ENCODE measurements at places on chromosomes 16 and 17.
A peak's percentile ranks its signal among the peaks of the same experiment; 100 is the strongest.

GRCh38 chr17:42561897-42562387 is at the start of gene COASY:
COASY (plus strand) TSS chr17:42562148; CDS start chr17:42562623, 475 bp downstream.
- DNase-seq, result peak; percentile 96

DNA sequence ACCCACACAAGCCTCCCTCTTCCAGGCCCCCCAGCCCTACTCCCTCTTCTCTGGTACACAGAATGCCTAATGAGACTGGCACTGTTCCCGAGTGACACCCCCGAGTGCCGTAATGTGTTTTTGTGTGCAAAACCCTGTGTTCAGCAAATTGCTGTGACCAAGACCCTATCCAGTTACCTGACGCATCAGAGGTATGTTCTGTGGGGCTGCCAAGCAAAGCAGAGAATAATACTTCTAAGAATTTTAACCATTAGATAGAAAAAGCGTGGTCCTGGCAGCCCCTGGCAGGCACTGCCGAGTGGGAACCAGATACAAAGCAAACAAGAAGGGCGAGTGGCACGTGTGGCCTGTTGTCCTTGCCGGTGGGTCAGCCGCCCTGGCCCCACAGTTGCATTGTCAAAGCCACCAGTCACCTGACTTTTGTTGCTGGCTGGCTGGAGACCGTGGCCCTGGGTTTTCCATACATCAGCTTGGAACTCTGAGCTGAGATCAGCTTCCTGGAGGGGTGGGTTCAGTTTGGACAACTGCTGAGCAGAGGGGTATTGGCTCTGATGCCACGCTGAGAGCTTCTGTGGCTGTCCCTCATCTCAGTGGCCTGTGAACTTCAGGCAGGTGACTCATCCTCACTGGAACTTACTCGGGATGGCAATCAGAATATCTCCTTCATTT is 69.1 kb upstream of the BRD7 start:
- DNase-seq, result no peak

- no peak for DNase-seq
These were observed 90.4 kb upstream of the PLEKHM1 start for GRCh38 chr17:45580924-45581323.

- DNase-seq, result peak; percentile 68
These were observed 887 bp downstream of the ZBTB4 start for GRCh38 chr17:7478276-7479212.

DNA sequence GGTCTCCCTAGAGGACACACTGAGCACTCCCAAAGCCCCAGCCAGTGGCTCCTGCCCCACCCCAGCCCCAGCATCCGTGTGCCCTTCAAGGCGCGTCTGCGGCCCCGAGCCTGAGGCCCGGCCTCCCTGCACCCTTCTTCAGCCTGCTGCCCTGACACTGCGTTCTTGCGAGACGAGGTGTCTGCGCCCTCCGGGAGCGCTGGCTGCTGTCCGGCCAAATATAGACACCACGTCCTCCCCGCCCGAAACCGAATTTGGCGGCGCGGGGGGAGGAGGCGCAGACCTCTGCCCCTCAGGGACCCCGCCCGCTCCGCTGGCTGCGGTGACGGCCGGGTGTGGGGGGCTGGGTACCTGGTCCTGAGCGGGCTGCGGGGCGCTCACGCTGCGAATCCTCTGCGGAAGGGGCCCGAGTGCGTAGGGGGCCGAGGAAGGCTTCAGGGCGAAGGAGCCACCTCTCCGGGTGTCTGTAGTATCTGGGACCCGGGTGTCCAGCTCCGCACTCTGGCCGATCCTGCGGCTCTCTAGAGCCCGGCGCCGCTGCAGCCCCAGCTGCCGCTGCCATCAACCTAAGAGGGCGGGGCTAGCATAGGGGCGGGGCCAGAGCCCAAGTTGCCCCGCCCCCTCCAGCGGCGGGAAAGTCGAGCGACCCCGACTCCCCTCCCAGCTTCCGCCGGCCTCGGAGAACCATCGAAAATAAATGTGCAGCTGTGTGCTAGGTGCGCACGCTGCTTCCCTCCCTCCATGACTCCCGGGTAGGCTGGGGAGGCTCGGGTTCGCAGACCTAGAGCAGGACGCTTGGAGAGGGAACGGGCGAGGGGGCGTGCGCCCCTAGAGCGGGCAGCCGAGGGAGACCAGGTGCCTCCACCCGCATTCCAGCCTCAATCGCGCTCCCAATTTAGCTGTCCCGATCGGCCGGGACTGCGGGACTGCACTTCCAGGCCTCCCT is at the start of gene CORO6:
Gene CORO6, minus strand, starts transcription at position 576 of the 946 bp plus-strand sequence. CDS start 1,491 bp downstream, outside the sequence.
- DNase-seq, result peak; percentile 80

DNA sequence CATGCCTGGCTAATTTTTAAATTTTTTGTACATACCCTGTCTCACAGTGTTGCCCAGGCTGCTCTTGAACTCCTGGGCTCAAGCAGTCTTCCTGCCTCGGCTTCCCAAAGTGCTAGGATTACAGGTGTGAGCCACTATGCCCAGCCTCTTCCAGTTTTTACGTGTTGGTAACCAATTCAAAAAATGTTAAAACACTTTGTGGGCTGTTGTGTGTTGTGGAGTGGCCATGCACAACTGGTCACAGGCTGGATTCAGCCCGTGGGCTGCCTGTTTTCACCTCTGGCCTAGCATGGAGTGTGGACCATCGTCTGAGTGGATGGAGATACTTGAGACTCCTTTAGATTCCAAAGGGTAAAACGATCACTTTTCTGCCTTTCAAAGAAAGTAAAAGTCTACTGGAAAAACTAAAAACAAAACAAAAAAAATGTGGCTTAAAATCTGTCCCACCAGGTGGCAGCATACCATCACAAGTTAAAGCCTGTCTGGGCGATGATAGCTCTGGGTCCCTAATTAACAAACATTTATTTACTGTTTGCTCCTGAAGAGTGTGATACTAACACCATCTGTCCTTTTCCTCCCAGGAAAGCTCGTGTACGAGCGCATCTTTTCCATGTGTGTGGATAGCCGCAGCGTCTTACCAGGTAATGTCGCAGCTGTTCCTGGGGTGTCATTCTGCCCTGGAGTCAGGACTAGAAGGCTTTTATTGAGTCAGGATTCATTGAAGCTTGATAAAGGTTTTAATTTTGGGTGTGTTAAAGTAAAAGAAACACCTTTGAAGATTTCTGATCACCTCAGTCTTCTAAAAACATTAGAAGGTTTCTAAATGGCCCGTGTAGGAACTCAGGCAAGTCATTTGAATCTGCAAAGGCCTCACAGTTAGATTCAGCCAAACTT is 45.8 kb downstream of the VPS35L start:
- peak; percentile 29 for DNase-seq

All from activated CD4-positive, alpha-beta T cell treated with anti-CD3 and anti-CD28 coated beads for 48 hours (primary cell).